ENCODE measurements at places on chromosomes 16 and 17. TPM values are rescaled to one million over a fixed set of nuclear protein-coding genes. Genes with fewer than 3 reads are reported as not detected.

Gene HS3ST6
- total RNA-seq = not detected

Gene JMJD8
- total RNA-seq = 64.5 TPM

GRCh38 chr17:69608141-69608540 is 193.6 kb downstream of the MAP2K6 start:
- no peaks in the 10 kb centered on the region for H3K36me3 ChIP-seq
- H3K4me3 ChIP-seq = no peak overlapping the region
- no peak overlapping the region for H3K27ac ChIP-seq
- DNase-seq = no peak
- H3K4me1 ChIP-seq = peaks cover 10% of the 10 kb centered on the region

GRCh38 chr17:34389126-34389750 is 26.2 kb upstream of the CCL1 start:
- no peaks in the 10 kb centered on the region for H3K36me3 ChIP-seq
- no peak for DNase-seq
- peak overlapping the region; percentile 52 for H3K27ac ChIP-seq
- no peaks in the 10 kb centered on the region for H3K4me1 ChIP-seq

Gene ACSF3
- 25.1 TPM for total RNA-seq

Measured in neural crest cell (in vitro differentiated cells).